ENCODE measurements at places on chromosomes 3 and 15.

DNA sequence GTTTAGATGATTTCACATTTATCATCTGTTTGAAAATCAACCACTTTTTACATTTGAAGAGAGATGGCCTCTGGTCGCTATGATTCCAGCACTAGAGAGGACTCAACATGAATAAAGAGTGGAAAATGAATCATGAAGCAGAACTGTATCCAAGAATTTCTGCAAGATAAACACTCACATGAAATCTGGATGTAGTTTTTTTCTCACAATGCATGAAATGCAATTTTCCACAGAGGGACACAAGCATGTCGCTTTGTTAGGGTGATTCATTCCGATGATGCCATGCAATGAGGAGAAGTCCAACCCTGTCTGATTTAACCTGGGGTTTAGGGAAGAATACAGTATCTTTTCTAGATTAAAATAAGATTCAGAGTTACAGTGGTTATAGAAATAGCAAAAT is 50.4 kb upstream of the ADCY5 start:
- DNase-seq, result no peak

DNA sequence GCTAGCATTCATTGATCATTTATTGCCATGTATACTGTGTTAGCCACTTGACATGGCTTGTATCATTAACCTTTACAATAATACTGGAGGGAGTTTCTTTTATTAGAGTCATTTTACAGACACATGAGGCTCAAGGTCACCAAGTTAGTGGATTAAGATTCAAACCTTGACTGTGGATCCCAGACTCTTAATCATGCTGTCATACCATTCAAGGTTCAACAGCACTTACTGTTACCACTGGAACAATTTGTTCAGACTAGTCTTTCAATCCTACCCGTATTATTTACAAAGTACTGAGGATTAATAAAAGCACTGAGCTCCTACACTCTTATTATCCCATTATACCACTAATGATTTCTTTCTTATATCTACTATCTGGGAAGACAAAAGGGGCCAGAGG is 1.2 kb downstream of the COX17 start:
- no peak for DNase-seq

GRCh38 chr3:124444075-124444474 is 286.2 kb upstream of the UMPS start:
- no peak for DNase-seq

GRCh38 chr3:114994554-114995341 is 152.3 kb downstream of the ZBTB20 start:
- no peak for DNase-seq

DNA sequence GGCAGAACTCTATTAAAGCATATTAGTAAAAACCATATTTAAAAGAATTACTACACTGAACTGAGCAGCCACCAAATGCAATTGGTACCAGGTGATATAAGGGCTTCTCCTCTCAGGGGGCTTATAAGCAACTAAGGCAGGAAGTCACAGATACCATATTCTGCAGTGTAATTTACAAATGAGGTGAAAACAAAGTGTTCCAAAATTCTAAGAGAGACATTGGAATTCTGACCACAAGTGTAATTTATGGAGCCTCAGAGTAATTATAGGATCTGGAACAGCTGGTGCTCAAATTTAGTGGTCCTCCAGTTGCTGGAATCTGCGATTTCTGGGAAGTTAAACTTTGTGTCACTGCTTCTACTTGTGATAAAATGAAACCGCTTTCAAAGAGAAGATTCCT is 3.1 kb upstream of the NR1I2 start:
- DNase-seq, result no peak

DNA sequence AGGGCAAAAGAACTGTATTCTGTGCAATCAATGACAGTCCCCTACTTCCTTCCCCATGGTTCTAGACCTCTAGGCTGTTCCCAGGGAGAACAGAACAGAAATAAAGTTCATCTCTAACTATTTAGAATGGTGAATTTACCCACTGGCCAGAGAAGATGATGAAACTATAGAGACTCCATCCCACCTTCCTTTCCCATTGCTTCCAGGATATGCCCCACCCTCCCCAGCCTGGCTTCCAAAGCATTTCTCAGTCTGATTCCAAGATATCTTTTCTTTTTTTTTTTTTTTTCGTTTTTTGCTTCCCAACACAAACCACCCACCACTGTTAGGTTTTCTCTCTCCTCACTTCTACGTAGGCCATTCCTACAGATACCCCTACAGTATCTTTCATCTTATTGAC is 25.1 kb upstream of the SMAD3 start:
- DNase-seq, result no peak

GRCh38 chr3:137024348-137024747 is 66.6 kb downstream of the IL20RB start:
- DNase-seq, result no peak
